Vagina (tissue), 2 donors: ENCODE measurements at places on chromosomes 7 and 10.

- no peak overlapping the region for H3K4me3 ChIP-seq
- peak overlapping the region; percentile 12 for H3K27ac ChIP-seq
- peaks cover 11% of the 10 kb centered on the region for H3K4me1 ChIP-seq
- DNase-seq: no peak
- no peaks in the 10 kb centered on the region for H3K36me3 ChIP-seq
Observed at GRCh38 chr7:20594023-20594422, 21.4 kb upstream of the ABCB5 start.

GRCh38 chr10:101453791-101454718, 100.1 kb downstream of the BTRC start:
- no peak overlapping the region for H3K27ac ChIP-seq
- DNase-seq: no peak
- peaks cover 10% of the 10 kb centered on the region for H3K4me1 ChIP-seq
- no peak overlapping the region for H3K4me3 ChIP-seq
- no peaks in the 10 kb centered on the region for H3K36me3 ChIP-seq

GRCh38 chr7:101901661-101902491, 84.5 kb downstream of the CUX1 start:
- H3K27ac ChIP-seq: no peak overlapping the region
- H3K4me1 ChIP-seq: peaks cover 40% of the 10 kb centered on the region
- no peak for DNase-seq
- H3K4me3 ChIP-seq: no peak overlapping the region

- no peaks in the 10 kb centered on the region for H3K36me3 ChIP-seq
- no peak overlapping the region for H3K4me3 ChIP-seq
- peaks cover 16% of the 10 kb centered on the region for H3K4me1 ChIP-seq
- H3K27ac ChIP-seq: no peak overlapping the region
- no peaks in the 10 kb centered on the region for H3K27me3 ChIP-seq
- DNase-seq: no peak
Observed at GRCh38 chr10:114874827-114875411, 53.3 kb downstream of the FHIP2A start.
